Activated naive CD4-positive, alpha-beta T cell treated with anti-CD3 and anti-CD28 coated beads, Interleukin-2, amount 10 ng/mL, durations not matched to agents 7 days and 5 days (primary cell): ENCODE measurements at places on chromosomes 3 and 15.

- no peak for DNase-seq
These were observed 61.0 kb upstream of the PPARG start for GRCh38 chr3:12227833-12228232.

- no peak for DNase-seq
These were observed 22.7 kb downstream of the DHX30 start for GRCh38 chr3:47825590-47825989.

GRCh38 chr3:94862703-94863102, 799.8 kb downstream of the NSUN3 start:
- DNase-seq, result no peak

DNA sequence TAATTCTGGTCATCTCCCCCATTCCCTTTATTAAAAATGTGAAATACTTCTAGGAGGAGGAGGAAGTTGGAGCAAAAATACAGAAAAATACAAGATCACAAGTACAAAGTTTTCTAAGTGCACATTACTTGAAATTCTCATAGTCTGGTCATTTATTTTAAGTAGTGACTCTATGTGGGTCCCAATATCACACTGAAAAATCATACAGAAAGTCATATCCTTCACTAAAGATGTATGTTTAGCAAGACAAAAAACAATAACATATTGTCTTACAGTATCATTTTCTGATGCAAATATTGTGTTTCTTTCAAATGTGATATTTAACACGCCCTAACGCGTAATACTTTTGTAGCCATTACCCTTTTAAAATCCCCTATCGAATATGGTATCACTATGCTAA, 2.5 kb downstream of the ALDH1A2 start:
- DNase-seq, result no peak

DNA sequence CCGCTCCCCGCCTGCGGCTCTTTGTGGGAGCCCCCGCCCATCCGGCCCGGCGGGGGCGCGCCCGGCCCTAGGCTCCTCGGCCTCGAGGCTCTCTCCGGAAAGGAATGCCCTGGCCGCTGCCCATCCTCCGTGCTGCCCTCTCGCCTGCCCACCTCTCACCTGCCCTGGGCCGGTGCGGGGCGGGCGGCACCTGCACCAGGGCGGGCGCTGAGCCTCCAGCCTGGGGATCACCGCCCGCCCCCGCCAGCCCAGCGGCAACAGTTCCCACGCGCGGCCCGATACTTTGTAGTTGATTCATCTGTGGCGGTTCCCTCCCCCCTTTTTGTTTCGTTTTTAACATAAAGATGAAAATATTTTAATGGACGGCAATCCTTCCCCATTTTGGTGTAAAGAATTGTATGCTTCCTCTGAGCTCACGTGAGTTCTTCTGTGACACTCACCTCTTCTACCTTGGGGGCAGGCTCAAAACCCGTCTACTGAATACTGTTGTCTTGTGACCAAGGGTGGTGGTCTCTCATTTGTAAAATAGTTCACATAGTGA, 1.9 kb downstream of the KLF13 start:
- DNase-seq, result peak; percentile 80

DNA sequence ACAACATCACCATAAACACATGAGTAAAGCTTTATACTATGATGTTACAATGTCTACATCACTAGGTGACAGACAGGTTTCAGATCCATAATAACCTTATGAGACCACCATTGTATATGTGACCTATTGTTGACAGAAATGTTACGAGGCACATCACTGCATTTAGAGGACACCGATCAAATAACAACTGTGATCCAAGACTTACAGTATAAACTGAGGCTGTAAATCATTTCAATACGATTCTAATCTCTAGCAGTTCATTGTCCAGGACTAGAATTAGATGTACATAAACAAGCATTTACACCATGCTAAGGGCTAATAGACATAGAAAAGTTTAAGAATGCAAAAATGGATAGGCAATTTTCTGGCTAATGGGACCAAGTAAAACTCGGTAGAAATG, 491.9 kb upstream of the ROBO1 start:
- DNase-seq, result no peak

GRCh38 chr3:159480046-159480445, 508.6 kb upstream of the IL12A start:
- DNase-seq, result no peak

- DNase-seq, result no peak
These were observed 68.7 kb upstream of the PLXNA1 start for GRCh38 chr3:126914226-126914625.

DNA sequence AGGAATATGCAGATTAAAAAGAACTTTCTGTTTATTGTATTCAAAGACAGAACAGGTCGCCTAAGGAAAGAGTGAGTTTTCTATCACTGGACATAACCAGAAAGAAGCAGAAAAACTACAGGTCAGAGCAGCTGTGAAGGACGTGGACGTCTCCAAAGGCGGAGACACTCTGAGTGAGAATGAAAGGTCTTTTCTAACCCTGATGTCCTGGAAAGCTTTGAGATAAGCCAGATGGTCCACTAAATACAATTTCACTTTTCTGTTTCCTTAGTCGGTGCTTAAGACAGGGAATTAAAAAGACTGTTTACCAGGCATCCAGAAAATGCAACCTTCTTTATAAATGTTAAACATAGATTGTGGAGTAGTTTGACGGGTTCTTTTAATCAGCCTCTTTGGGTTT, 360.4 kb downstream of the FGF12 start:
- no peak for DNase-seq

GRCh38 chr15:39698444-39699390, 83.9 kb downstream of the FSIP1 start:
- no peak for DNase-seq

- no peak for DNase-seq
These were observed 358.3 kb downstream of the SHQ1 start for GRCh38 chr3:72489901-72490300.

- no peak for DNase-seq
These were observed 404.6 kb upstream of the C2CD4B start for GRCh38 chr15:62569460-62570404.

GRCh38 chr3:157255797-157256196, 95.8 kb upstream of the CCNL1 start:
- DNase-seq, result no peak

GRCh38 chr15:74768099-74768770, 13.6 kb upstream of the CSK start:
- no peak for DNase-seq

- DNase-seq, result no peak
These were observed 254.6 kb upstream of the NR2F2 start for GRCh38 chr15:96075895-96076294.

DNA sequence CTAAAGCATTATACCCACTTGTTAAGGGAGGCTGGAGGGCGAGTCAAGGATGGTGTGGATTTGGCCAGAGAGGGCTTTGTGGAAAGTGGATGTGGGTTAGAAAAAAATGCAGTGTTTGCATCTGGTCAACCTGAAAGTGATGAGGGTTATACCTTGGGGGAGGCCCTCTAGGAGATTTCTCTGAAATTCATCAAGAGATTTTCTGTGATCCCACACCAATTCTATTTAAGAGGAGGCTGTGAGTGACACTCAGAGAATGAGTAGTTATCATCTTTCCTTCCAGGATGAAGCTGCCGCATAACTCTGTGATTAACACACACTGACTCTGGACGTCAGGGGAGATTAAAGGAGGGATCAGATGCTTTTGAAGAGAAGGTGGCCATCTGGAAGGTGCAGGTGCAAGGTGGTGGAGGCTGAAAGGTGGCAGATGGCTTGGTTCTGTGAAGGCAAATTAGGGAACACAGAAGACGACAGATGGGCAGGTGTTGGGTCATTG, 54.8 kb downstream of the ANAPC13 start:
- DNase-seq, result no peak

DNA sequence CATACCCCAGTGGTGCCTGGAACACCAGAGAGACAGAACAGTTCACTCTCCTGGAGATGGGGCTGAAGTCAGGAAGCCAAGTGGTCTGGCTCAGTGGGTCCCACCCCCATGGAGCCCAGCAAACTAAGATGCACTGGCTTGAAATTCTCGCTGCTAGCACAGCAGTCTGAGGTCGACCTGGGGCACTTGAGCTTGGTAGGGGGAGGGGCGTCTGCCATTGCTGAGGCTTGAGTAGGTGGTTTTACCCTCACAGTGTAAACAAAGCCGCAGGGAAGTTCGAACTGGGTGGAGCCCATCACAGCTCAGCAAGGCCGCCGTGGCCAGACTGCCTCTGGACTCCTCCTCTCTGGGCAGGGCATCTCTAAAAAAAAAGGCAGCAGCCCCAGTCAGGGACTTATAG, 272.0 kb downstream of the KLF13 start:
- DNase-seq, result no peak

DNA sequence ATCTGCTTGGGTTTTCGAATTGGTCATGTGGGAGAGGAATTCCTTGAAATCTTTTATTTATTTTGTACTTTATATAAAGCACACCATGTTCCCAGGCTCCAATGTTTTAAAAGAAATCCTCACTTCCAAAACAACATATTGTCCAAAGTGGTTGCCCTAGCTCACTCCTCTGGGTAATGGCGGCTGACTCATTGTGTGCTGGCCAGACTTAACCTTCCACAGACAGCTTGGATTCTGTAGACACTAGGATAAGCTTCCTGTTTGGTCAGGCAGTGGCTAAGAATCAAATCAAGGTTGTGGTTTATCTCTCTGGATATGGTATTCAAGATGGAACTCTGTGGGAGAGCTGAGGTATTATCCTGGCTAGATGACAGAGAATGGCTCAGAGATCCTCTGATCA, 55.8 kb upstream of the FAM98B start:
- no peak for DNase-seq

DNA sequence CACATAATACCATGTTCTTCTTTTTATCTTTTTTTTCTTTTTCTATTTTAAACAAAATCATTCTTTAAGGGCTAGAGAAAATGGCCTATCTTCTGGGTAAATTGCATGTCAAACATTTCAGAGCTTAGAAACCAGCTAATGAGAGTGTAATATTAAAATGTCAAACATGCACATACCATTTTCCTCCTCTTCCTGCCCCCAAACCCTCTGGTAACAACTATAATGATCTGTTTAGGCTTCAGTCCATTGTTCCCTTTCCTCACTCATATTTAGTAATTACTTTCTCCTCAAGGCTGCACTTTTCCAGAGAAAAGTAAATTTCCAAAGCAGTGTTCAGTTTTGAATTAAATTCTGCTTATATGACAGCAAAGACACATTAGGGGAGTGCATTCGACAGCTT, 224.3 kb upstream of the ROBO2 start:
- no peak for DNase-seq

DNA sequence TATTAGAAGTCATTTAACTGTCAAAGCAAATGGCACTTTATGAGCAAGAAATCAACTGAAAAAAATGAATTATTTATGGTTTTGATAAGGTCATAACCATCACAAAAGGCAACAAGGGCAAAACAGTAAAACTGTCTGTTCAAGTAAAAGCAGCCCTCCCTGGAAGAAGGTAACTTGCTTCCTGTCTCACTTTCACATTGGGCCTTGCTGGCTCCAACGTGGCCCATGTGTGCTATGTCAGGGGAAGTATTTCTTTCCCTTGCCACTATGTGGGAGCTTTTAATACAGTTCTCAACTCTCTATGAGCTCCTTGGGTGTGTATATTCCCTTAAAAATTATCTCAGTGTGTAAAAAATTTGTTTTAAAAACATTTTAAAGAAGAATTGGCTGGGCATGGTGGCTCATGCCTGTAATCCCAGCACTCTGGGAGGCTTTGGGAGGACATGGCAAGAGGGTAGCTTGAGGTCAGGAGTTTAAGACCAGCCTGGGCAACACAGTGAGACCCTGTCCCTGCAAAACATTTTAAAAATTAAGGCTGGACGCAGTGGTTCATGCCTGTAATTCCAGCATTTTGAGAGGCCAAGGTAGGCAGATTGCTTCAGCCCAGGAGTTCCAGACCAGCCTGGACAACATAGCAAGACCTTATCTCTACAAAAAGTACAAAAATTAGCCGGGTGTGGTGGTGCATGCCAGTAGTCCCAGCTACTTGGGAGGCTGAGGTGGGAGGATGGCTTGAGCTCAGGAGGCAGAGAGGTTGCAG, 45.2 kb upstream of the TJP1 start:
- no peak for DNase-seq

GRCh38 chr3:66507423-66508260, 6.8 kb upstream of the LRIG1 start:
- no peak for DNase-seq

DNA sequence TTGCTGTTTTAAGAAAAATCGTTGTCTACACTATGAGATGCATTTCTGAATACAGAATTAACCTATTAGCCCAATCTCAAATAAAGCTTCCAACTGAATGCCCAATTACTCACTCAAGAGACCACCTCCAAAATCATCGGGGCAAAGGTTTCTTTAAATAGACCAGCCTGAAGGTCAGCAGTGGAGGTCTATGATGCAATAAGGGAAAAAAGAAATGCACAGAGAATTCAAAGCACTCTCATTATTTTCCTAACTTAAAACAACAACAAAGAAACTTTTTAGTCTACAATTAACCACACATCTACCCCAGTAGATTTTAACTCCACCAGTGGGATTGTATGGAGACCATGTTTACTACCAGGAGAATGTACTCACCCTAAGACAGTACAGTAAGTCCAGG, 657.7 kb upstream of the CCDC54 start:
- no peak for DNase-seq

GRCh38 chr3:191363221-191363620, 32.9 kb upstream of the UTS2B start:
- DNase-seq, result no peak

GRCh38 chr15:75884041-75884440, 19.6 kb upstream of the FBXO22 start:
- no peak for DNase-seq

DNA sequence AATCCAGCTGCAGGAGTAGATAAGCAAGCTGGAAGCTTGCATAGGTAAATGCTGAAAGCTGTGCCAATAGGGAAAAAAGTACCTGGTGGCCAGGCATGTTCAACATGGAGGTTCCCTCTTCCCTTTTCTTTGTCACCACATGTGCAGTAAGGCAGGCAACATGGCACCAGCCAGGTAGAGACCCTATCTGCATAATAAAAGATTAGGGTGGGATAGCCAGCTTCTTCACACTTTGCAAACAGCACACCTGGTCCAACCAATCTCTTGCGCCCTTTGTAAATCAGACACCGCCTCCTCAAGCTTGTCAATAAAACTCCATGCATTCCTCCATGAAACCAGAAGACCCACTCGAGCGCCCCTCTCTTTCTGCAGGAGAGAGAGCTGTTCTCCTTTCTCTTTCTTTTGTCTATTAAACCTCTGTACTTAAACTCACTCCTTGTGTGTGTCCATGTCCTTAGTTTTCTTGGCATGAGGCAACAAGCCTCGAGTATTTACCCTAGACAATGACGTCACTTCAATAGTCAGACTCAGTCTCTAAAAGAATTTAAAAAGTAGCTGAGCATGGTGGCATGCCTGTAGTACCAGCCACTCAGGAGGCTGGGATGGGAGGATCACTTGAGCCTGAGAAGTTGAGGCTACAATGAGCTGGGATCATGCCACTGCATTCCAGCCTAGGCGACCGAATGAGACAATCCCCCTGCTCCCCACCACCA, 256.3 kb downstream of the SCAPER start:
- no peak for DNase-seq
